ENCODE measurements at places on chromosomes 2 and 18.

DNA sequence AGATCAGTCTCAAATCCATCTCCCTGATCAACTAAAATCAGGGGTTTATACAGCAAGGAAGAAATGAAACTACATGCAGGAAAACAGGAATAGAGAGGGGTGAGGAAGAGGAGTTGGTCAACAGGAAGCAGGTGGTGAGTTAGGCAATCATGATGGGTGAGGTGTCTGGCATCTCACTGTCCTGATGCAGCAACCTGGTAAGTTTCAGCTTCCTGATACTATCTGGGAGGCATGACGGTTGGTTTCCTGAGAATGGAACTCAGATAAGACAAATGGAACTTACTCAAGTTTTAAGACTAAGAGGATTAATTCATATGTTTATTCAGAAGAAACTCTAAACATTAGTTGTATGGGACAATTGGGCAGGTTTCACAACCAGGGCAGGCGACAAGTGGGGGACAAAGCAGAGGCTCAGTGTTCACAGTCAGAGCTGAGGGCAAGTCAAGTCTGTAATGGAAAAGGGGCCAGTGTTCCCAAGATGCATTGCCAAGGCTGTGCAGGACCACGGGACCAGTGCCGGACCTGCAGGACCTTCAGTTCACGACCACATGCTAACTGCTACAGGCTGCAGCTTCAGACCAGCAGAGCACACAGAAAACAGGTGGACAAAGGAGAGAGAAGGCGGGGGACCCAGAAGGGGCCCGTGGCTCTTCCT lies 17.7 kb upstream of the GALM start:
- DNase-seq = no peak

GRCh38 chr2:27356056-27356381 lies 545 bp downstream of the GTF3C2 start:
- no peak for DNase-seq

DNA sequence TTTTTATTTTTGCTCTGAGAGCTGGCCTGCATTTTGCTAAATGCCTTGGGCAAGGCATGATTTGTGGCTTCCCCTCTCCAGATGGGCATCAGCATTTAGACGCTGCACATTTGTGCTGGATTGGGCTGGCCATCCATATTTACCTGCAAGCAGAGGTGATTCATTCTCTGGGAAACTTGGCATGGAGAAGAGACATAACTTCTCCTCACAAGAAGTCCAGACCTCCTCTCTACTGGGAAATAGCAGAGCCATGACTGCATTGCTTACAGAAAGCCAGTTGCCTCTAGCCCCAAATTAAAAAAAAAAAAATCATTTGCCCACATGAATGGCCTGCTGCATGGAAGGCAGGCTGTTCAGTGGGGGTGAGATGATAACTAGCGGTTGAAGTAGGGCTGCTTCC lies 120.1 kb downstream of the ACTR3 start:
- no peak for DNase-seq

- no peak for DNase-seq
Measured at GRCh38 chr2:181546086-181546485, 88.9 kb downstream of the ITGA4 start.

DNA sequence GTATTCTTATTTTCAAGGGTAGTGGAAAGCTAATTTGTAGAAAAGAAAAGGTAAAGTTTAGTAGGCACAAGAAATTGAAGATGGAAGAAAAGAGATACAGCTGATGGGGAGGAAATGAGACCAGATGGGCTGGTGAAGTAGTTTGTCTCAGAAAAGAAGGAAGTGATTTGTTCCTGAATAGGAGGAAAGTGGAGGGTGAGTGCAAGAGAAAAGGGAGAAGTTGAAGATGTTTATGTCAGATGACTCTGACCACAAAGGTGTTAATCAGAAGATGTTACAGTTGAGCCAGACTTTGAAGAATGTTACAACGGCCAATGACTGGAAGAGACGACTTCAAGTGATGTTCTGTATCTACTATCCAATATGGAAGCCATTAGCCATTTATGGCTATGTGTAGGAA lies 21.2 kb downstream of the ZSCAN30 start:
- no peak for DNase-seq

GRCh38 chr18:72672364-72673184 lies 128.4 kb upstream of the CBLN2 start:
- DNase-seq = no peak

GRCh38 chr2:37784071-37784758 lies 112.8 kb upstream of the CDC42EP3 start:
- DNase-seq = no peak

GRCh38 chr2:191747170-191747530 lies 69.2 kb downstream of the NABP1 start:
- DNase-seq = no peak

- DNase-seq = no peak
Measured at GRCh38 chr2:223784221-223784772, 53.1 kb downstream of the AP1S3 start.

DNA sequence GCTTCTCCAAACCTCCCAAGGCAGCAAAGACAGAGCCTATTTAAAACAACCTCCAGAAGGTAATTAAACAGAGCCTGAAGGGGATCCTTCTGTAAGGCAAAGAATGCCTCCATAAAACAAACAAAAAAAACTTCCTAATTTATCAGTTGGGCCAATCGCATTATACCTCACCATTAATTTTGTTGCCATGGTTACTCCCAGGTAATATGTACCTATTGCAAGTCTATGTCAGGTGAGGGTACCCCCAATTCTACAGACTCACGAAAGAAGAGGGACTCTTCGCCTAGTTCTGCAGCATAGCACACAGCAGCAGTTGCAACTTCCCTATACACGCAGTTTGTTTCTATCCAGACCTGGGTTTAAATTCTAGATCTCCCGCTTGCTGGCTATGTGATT lies 38.8 kb downstream of the SFXN5 start:
- DNase-seq = no peak

DNA sequence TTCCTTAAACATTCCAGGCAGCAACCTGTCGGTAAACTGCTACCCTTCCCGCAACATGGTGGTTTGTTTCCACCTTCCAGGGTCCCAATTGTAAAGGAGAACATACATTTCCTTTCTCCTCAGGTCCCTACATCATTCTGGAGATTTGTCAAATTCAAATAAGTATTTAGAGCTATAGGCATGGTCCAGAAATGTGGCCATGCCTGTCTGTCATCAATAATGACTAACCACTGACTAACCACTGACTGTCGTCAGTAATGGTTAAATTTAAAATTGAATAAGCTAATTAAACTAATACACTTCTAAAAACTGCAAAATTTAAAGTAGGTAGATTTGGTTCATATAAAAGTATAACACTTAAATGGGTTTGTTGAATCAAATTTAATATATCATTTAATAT lies 984.0 kb upstream of the SLC39A10 start:
- DNase-seq = no peak

DNA sequence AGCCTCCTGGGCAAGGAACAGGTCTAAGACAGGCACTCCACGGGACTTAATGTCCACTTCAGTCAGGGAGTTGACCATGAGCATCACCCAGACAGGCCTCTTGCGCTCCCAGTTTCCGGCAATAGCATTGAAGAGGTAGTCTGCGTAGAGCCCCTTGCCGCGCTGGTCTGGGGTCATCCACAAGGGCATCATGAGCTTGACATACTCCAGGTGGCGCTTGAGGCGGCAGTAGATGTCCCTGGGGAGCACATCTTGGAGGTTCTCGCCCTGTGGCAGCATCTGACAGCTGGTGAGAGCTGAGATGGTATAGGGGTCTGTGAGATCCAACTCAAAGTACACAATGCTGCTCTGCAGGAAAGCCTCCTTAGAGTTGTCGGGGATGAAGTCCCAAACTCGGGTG lies 10.6 kb downstream of the TRABD2A start:
- no peak for DNase-seq

DNA sequence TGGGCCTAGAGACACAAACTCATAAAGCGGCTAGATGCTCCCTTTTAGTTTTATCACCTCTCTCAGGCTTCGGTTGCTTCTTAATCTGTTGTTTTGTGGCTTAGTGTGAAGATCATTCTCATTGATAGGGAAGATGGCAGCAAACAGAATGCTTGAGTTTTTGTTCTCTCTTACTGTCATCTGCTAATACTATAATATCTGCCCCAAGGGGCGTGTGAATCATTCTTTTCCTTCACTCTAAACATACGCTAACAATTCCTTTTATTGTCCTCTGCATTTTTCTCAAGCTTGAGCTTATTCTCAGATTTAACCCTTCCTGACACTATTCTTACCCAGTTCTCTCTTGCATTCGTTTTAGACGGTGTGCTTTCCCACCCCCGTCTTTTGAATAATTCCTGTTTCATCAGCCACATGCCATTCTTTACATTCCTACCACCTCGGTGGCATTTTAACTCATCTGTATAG lies 323.9 kb upstream of the NRP2 start:
- no peak for DNase-seq

DNA sequence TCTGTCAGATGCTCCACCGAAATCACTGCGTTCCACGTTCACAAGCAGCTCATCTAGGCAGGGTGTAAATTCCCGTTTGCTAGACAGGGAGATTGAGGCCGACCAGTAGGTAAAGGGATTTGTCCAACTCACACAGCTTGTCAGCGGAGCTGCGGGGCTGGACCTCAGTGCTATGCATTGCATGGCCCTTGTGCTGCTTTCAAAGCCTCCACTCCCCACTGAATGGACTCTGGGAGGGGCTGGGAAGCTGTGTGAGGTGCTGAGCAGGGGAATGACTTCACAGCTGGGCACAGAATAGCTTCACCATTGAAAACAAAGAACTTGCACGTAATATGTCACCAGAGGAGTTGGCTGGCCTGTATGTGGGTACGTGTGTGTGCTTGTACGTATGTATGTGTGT lies 21.4 kb downstream of the CELF4 start:
- DNase-seq = no peak

DNA sequence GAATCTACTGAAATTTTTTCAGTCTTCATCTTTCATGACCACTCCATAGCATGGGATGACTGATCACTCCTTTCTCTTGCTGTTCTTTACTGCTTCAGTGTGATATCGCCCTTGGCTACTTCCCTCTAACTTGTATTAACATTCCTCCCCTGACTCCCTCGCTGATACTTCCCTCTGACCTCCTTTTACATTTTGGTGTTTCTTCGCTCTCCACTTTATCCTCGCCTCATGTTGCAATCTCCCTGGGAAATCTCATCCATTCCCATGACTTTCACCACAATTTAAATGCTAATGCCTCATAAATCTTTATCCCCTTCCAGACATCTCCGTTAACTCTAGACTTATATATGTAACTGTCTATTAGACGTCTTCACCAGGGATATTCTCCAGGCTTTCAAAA lies 167.3 kb downstream of the IKZF2 start:
- no peak for DNase-seq

DNA sequence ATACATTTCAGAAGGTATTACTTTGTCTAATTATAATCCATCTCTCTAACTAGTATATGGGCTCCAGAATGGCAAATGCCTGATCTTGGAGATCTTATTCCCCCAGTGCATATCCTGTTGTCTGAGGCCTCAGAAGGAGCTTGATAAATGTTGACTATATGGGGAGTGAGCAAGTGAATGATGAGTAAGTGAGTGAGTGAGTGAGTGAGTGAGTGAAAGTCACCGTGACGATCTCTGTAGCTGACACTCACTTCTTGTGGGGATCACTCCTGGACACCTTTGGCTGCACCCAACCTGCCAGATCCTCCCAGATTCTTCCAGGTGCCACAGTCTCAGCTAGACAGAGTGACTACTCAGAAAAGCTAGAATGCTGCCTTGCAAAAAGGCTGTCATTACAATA lies 2.8 kb downstream of the XDH start:
- DNase-seq = no peak

- DNase-seq = no peak
Measured at GRCh38 chr2:30781961-30782533, 25.2 kb downstream of the CAPN13 start.

GRCh38 chr2:158589303-158589702 lies 132.6 kb downstream of the PKP4 start:
- DNase-seq = no peak

- no peak for DNase-seq
Measured at GRCh38 chr2:68009526-68009925, 53.3 kb downstream of the C1D start.

- no peak for DNase-seq
Measured at GRCh38 chr2:239161711-239162140, 239.1 kb downstream of the HDAC4 start.

DNA sequence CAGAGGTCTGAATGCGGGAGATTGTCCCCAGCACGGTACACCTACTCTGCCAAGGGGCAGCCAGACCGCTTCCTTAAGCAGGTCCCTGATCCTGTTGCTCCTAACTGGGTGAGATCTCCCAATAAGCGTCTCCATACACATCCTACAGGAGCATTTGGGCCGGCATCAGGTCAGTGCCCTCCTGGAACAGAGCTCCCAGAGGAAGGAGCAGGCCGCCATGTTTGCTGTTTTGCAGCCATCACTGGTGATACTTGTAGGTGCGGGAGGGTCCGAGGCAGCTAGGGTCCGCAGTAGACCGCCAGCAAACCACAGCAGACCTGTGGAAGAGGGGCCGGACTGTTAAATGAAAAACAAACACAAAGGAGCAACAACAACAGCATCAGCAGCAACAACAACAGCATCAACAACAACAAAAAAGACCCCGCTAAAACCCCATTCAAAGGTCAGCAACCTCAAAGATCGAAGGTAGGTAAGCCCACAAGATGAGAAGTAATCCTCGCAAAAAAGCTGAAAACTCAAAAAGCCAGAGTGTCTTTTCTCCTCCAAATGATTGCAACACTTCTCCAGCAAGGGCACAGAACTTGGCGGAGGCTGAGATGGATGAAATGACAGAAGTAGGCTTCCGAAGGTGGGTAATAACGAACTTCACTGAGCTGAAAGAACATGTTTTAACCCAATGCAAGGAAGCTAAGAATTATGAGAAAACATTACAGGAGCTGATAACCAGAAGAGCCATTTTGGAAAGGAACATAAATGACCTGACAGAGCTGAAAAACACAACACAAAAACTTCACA lies 79.0 kb upstream of the CDH7 start:
- DNase-seq = no peak

GRCh38 chr2:160583813-160584537 lies 90.4 kb upstream of the RBMS1 start:
- DNase-seq = no peak

DNA sequence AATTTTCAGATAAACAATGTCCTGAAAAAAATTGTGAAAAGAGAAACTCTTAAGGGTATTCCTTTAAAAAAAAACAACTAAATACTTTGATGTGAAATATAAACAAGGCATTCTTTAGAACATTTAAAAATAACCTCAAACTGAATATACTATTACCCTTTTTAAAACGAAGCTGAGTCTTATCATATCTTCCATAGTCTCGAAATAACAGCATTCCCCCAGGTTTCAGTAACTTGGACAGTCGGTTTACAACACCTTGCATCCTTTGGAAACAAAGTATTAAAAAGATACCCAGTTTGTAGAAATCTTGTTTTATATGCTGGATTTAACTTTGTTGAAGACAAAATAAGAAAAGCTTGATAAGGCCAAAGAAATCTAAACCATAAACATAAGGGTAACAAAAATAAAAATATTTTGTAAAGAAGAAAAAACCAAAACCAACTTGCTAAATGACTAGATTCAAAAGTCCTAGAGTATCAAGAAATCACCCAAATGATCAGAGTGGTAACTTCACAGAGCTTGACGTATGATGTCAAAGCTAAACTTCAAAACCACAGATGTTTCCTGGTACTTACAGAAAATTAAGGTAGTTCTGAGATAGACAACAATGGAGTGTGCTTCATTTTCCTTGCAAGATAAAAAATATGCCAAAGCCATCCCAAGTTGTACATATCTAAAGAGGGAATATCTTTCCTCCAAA lies 107.8 kb downstream of the METTL8 start:
- DNase-seq = no peak

- DNase-seq = no peak
Measured at GRCh38 chr2:215499331-215499730, 63.5 kb upstream of the FN1 start.

Measured in central memory CD8-positive, alpha-beta T cell (primary cell).